ENCODE measurements at places on chromosomes 2 and 18.

- no peak for DNase-seq
These were observed 48.3 kb downstream of the RFTN2 start for GRCh38 chr2:197626965-197627625.

- DNase-seq, result no peak
These were observed 330.6 kb downstream of the STK39 start for GRCh38 chr2:167916756-167917155.

DNA sequence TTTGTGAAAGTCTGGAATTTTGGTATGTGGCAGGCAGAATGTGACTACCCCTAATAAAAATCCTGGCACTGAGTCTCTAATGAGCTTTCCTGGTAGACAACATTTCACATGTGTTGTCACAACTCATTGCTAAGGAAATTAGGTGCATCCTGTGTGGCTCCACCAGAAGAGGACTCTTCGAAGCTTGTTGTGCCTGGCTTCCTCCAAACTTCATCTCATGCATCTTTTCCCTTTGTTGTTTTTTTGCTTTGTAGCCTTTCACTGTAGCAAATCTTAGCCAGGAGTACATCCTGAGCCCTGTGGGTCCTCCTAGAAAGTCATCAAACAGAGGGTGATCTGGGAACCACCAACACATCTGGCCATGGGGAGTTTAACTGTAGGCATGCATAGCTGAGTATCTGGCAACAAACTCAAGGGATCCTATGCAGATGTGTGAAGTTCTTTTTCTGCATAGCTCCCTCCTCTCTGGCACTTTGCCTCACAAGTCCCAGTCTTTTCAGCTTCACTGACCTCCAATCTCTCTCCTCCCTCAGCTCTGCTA, 42.1 kb upstream of the SERTAD2 start:
- DNase-seq, result no peak

DNA sequence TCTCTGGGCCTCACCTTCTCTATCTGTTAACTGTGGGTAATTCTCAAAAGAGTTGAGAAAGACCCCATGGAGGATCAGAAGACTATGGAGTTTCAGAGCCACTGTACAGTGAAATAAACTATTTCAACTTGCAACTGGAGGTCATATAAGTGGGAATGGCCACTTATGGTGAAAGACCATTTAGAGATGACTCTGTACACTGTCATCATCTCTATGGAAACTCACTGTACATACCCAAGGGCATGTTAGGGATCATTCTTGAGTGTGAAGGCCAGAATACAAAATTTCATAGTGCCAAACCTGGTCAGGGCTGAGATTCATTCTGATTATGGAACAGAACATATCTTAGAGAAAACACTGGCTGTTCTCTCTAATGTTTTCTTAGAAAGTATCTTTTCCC, 149.3 kb downstream of the KLHL14 start:
- DNase-seq, result no peak

DNA sequence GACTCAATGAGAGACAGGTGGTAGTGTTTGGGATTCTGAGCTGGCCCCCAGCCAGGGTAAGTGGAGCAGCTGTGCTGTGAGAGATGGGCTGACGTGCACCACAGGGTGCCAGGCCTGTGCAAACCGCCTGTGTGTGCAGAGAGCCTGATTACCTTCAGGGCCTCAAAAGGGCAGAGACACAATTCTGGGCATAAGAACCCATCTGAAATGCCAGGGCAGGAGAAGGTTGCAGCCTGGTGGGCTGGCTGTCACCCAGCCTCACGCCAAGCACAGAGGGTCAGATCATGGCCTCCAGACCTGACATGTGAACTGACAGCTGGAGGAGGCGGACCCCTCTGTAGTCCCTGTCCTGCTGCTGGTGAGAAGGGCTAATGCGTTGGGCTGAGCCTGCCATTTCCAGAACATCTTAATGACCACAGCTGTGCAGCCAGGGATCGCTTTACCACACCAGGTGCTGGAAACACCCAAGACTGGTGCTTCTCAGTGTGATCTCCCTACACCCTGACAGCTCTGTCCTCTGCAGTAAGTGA, 100.9 kb downstream of the ARL4C start:
- DNase-seq, result no peak

GRCh38 chr2:8543060-8543382, 138.8 kb upstream of the ID2 start:
- DNase-seq, result no peak

DNA sequence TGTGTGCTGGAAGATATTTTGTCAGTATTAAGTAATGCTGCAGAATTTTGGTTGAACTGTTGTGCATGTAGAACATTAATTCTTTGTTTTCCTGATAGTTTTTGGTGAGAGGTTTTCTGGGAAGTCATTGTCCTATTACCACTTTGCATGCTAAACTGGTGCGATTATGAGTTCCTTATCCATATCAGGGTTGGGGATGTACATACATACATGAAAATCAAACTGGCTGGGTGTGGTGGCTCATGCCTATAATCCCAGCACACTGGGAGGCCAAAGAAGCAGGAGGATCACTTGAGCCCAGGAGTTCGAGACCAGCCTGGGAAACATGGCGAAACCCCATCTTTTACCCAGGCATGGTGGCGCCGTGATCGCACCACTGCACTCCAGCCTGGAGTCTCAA, 34.6 kb downstream of the ASAP2 start:
- no peak for DNase-seq
